ENCODE measurements at places on chromosomes 1 and 21. TPM values are rescaled to one million over a fixed set of nuclear protein-coding genes. Genes with fewer than 3 reads are reported as not detected.

DNA sequence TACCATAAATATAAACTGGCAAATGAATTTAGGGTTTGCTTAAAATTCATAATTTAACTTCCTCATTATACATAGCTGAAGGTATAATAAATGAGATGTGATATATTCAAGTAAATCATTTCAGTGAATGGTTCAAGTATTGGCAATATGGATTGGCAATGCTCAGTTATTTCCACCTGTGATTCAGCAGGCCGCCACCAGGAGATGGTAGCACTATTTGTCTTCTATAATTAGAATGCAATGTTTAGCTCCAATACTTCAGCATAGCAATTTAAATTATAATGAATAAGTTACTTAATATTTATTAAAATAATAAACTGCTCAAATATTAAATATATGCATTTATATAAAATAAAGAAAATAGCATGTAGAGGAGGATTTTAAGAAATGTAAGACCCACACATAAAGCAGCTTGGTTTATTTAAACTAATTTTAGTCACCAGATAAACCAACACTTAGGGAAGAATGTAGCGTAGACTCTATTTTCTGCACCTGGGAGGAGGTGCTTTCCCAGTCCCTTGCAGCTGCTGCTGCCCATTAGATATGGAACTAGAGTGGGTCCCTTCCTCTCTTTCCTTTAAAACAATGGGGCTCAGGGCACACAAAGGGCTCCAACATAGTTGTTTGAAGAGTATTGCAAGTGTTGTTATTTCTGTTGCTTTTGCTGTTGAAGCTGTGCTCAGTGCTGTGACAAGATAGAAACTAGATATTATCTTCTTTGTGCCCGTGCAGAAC lies 62.1 kb downstream of the PLPPR4 start:
- peak; percentile 53 for DNase-seq
- H3K27me3 ChIP-seq: no peaks in the 10 kb centered on the region
- no peak overlapping the region for H3K4me3 ChIP-seq
- no peaks in the 10 kb centered on the region for H3K36me3 ChIP-seq
- peaks cover 3% of the 10 kb centered on the region for H3K4me1 ChIP-seq

GRCh38 chr1:36855699-36856494 lies 178.4 kb downstream of the GRIK3 start:
- peak; percentile 73 for DNase-seq
- H3K36me3 ChIP-seq: no peaks in the 10 kb centered on the region
- no peaks in the 10 kb centered on the region for H3K27me3 ChIP-seq
- no peak overlapping the region for H3K4me3 ChIP-seq

DNA sequence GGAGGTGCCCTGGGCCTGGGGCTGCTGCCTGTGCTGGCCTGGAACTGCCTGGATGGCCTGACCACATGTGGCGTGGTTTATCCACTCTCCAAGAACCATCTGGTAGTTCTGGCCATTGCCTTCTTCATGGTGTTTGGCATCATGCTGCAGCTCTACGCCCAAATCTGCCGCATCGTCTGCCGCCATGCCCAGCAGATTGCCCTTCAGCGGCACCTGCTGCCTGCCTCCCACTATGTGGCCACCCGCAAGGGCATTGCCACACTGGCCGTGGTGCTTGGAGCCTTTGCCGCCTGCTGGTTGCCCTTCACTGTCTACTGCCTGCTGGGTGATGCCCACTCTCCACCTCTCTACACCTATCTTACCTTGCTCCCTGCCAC lies 1.8 kb downstream of the GPR3 start:
- no peak overlapping the region for H3K27ac ChIP-seq
- no peaks in the 10 kb centered on the region for H3K27me3 ChIP-seq
- H3K36me3 ChIP-seq: no peaks in the 10 kb centered on the region

DNA sequence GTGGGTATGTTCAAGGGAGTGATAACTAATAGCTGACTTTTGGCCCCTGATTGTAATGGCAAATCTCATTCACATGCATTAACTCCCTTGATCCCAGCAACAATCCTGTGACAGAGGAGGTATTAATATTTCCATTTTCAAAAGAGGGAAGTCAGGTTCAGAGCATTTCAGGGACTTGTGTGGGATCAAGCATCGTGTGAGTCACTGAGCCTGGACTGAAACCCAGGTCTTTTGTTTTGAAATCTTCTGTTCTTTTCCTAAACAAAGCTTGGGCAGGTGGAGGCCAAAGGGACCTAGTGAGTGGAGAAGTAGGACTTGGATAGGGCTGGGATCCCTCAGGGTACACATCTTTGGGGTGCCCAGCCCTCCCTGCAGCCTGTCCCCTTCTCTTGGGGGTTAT lies 37.9 kb downstream of the ETNK2 start:
- H3K4me1 ChIP-seq: no peaks in the 10 kb centered on the region
- H3K27me3 ChIP-seq: no peaks in the 10 kb centered on the region
- H3K27ac ChIP-seq: no peak overlapping the region
- DNase-seq: no peak
- H3K36me3 ChIP-seq: peaks cover 37% of the 10 kb centered on the region
- H3K4me3 ChIP-seq: no peak overlapping the region

DNA sequence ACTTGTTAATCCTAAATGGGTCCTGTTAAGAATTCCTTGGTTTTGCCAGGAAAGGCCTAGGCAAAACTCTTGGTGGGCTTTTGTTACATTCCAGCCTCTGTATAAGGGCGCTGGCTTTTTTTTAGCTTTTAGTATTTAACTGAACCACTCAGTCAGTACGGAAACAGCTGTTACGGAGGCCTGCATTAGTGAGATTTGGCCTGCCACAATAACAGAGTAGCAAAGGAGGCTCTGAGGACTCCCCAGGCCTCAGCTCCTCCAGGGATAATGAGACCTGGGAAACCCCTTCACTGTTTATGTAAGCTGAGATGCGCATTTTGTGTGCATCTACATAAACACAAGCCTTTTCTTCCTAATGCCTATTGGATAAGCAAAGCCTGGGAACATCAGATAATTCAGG lies 210.2 kb downstream of the APP start:
- peaks cover 56% of the 10 kb centered on the region for H3K36me3 ChIP-seq
- H3K4me1 ChIP-seq: peaks cover 16% of the 10 kb centered on the region
- H3K4me3 ChIP-seq: peak overlapping the region; percentile 26
- H3K27me3 ChIP-seq: no peaks in the 10 kb centered on the region

- H3K27me3 ChIP-seq: no peaks in the 10 kb centered on the region
- H3K4me3 ChIP-seq: no peak overlapping the region
- H3K4me1 ChIP-seq: no peaks in the 10 kb centered on the region
- no peaks in the 10 kb centered on the region for H3K36me3 ChIP-seq
These were observed 9.5 kb downstream of the SH3BGRL3 start for GRCh38 chr1:26289158-26290059.

Gene CPTP
- 12.0 TPM for total RNA-seq

Gene HJV
- not detected for total RNA-seq

Gene PLA2G5
- not detected for total RNA-seq

Measured in endodermal cell (in vitro differentiated cells).